Stimulated activated memory B cell treated with anti-CD40 and anti-IgM and Interleukin-4, amounts not matched to agents 10 μg/mL and 1 μg/mL and 100 μg/mL, for 72 hours (primary cell): ENCODE measurements at places on chromosomes 2 and 18.
A peak's percentile ranks its signal among the peaks of the same experiment; 100 is the strongest.

DNA sequence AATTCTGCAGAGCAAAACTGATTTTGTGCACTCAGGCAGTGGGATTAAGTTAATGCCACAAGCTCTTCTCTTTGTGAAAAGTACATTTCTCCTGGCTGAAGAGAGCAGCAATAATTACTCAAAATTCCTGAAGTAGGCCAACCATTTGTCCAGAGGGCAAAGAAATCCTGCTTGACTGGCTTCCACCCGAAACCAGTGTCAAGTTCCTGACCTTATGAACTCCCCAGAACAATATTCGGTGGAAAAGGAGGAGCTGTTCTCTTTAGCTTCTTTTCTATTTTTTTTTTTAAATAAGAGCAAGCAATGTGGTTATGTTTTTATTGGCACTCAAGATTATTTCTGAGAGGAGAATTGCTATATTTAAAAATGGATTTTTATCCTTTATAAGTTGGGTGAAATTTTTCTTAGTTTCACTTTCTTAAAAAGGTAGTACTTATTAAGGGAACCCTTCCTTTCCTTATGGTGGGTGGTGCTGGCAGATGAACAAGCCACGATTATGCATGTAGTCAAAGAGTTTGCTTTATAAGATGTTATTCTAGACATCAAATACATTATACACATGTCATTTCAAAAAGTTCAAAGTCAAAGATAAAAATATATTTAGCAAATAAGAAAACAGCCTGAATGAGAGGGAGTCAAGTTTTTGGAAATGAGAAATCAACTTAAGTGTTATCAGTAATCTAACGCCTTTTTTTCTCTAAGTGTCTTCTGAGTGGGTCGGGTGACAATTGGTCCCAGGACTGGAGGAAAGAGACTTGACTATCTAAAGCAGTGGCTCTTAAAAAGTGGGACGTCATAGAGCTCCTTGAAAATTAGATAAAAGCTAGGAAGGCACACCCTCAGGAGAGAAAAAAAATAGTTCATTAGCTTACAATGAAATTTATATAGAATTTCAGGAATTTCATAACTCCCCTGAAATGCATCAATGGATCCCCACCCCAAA lies 194.5 kb downstream of the IKZF2 start:
- H3K27me3 ChIP-seq = no peaks in the 10 kb centered on the region
- no peak overlapping the region for H3K4me3 ChIP-seq
- H3K27ac ChIP-seq = no peak overlapping the region
- no peaks in the 10 kb centered on the region for H3K36me3 ChIP-seq

- H3K27me3 ChIP-seq = no peaks in the 10 kb centered on the region
- no peak for ATAC-seq
- H3K4me1 ChIP-seq = no peaks in the 10 kb centered on the region
- no peaks in the 10 kb centered on the region for H3K36me3 ChIP-seq
- H3K4me3 ChIP-seq = no peak overlapping the region
- no peak overlapping the region for H3K27ac ChIP-seq
These were observed 1601.1 kb downstream of the SUCLG1 start for GRCh38 chr2:82857967-82858366.

- H3K36me3 ChIP-seq = no peaks in the 10 kb centered on the region
- no peak overlapping the region for H3K27ac ChIP-seq
- no peak overlapping the region for H3K4me3 ChIP-seq
- H3K4me1 ChIP-seq = peaks cover 19% of the 10 kb centered on the region
- H3K27me3 ChIP-seq = peaks cover 8% of the 10 kb centered on the region
- no peak for ATAC-seq
These were observed 12.3 kb upstream of the SEMA4C start for GRCh38 chr2:96882230-96882629.

- no peak overlapping the region for H3K27ac ChIP-seq
- H3K27me3 ChIP-seq = no peaks in the 10 kb centered on the region
- H3K4me1 ChIP-seq = peaks cover 11% of the 10 kb centered on the region
- H3K4me3 ChIP-seq = no peak overlapping the region
- ATAC-seq = no peak
These were observed 115.2 kb upstream of the FOSL2 start for GRCh38 chr2:28277466-28277865.

GRCh38 chr2:119823734-119824334 lies 64.1 kb downstream of the PTPN4 start:
- H3K4me1 ChIP-seq = peaks cover 14% of the 10 kb centered on the region
- no peak overlapping the region for H3K4me3 ChIP-seq
- no peaks in the 10 kb centered on the region for H3K27me3 ChIP-seq
- H3K36me3 ChIP-seq = peaks cover 10% of the 10 kb centered on the region

GRCh38 chr2:26178746-26179436 lies 6.0 kb downstream of the GAREM2 start:
- H3K27ac ChIP-seq = peak overlapping the region; percentile 73
- H3K4me1 ChIP-seq = peaks cover 21% of the 10 kb centered on the region
- peak; percentile 55 for ATAC-seq
- H3K27me3 ChIP-seq = peaks cover 44% of the 10 kb centered on the region
- no peaks in the 10 kb centered on the region for H3K36me3 ChIP-seq

GRCh38 chr2:20516646-20517341 lies 69.9 kb downstream of the RHOB start:
- ATAC-seq = peak; percentile 61
- no peak overlapping the region for H3K4me3 ChIP-seq
- peaks cover 7% of the 10 kb centered on the region for H3K36me3 ChIP-seq
- no peak overlapping the region for H3K27ac ChIP-seq

- no peaks in the 10 kb centered on the region for H3K27me3 ChIP-seq
- H3K27ac ChIP-seq = no peak overlapping the region
- H3K36me3 ChIP-seq = no peaks in the 10 kb centered on the region
These were observed 51.4 kb upstream of the APCDD1 start for GRCh38 chr18:10402871-10403559.

DNA sequence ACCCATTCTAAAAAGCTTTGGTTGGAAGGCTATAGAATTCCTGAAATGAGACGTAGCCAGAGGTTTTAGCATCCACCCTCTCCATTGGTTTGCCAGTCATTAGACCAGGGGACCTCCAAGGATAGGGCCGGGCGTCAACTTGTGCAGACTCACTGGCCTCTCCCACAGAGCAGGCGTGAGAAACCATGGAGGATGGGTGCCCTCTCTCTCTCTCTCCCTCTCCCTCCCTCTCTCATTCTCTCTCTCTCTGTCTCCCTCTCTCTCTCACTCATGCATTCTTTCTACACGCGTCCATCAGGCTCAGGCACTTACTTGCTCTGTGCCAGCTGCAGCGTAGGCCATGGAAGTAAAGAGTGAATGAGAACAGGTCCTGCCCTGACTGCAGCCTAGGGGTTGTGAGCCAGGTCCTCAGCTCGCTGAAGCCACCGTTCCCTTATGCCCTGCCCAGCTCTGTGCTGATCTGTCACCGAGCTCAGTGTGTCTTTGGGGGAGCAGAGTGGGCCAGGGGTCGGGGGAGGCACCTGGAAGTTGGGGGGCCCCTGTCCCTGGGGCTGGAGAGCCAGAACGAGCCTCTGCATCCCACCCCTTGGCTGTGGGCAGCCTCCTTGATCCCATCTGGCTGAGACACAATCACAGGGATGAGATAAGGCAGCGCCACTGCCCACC lies 304.4 kb upstream of the HS6ST1 start:
- H3K36me3 ChIP-seq = no peaks in the 10 kb centered on the region
- H3K27me3 ChIP-seq = no peaks in the 10 kb centered on the region
- no peak for ATAC-seq
- peaks cover 6% of the 10 kb centered on the region for H3K4me1 ChIP-seq
- no peak overlapping the region for H3K4me3 ChIP-seq

DNA sequence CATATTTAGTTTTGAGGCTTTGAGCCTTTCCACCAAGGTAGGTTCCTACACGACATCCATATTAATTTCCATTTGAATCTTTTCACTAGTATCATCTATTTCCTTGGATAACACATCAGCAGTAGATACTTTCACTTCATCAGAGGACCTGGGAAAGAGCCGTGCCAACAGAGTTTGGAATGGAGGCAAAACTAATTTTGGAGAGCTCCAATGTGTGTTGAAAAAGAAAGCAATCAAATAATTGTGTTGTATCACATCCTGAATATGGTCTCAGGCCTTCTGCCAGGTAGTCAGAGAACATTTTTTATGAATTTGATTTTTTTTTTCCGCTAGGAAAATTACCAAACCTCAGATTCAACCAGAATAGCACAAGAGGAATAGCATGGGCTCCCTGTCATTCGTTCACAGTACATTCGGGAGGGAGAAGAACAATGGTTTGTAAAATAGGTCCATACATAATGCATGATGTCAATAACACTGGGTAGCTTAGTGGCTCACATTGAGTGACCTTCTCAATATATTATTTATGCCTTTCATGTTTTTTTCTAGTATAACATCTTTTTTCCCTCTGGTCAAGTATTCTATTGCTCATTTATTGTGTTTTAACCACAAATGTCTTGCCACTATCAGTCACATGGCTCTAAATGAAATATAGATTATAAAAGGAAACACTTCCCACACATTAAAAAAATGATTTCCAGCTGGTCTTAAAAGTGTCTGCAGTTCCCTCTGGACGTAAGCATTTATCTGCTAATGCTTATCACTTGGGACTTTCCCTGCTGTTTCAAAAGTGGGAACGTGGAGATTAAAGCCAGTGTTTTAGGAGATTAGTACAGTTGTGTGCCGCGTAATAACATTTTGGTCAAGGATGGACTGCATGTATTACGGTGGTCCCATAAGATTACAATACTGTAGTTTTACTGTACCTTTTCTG lies 68.6 kb upstream of the RAPH1 start:
- ATAC-seq = no peak
- H3K27ac ChIP-seq = no peak overlapping the region
- peaks cover 52% of the 10 kb centered on the region for H3K27me3 ChIP-seq
- peaks cover 8% of the 10 kb centered on the region for H3K4me1 ChIP-seq
- no peak overlapping the region for H3K4me3 ChIP-seq

- no peak overlapping the region for H3K4me3 ChIP-seq
- no peak for ATAC-seq
- no peaks in the 10 kb centered on the region for H3K36me3 ChIP-seq
These were observed 4.6 kb downstream of the AGXT start for GRCh38 chr2:240873098-240873788.

GRCh38 chr2:173217116-173217840 lies 137.4 kb upstream of the CDCA7 start:
- no peak for ATAC-seq
- no peaks in the 10 kb centered on the region for H3K4me1 ChIP-seq
- no peak overlapping the region for H3K4me3 ChIP-seq
- H3K36me3 ChIP-seq = peaks cover 9% of the 10 kb centered on the region

DNA sequence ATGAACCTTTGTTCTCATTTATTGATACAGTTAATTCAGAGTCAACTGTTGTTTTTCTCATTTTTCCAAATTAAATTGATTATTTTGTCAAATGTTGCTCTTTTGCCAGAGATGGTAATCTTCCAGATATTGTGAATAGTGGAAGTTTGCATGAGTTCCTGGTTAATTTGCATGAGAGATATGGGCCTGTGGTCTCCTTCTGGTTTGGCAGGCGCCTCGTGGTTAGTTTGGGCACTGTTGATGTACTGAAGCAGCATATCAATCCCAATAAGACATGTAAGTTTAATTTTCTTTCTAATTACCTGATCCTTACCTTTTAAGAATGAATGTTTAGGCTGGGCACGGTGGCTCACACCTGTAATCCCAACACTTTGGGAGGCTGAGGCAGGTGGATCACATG lies 7.8 kb downstream of the CYP20A1 start:
- no peak for ATAC-seq
- no peak overlapping the region for H3K4me3 ChIP-seq
- peaks cover 39% of the 10 kb centered on the region for H3K36me3 ChIP-seq
- H3K4me1 ChIP-seq = peaks cover 14% of the 10 kb centered on the region

GRCh38 chr2:227657199-227657845 lies 9.3 kb upstream of the SCYGR5 start:
- no peaks in the 10 kb centered on the region for H3K36me3 ChIP-seq
- H3K4me3 ChIP-seq = no peak overlapping the region
- H3K27me3 ChIP-seq = no peaks in the 10 kb centered on the region
- no peak for ATAC-seq

DNA sequence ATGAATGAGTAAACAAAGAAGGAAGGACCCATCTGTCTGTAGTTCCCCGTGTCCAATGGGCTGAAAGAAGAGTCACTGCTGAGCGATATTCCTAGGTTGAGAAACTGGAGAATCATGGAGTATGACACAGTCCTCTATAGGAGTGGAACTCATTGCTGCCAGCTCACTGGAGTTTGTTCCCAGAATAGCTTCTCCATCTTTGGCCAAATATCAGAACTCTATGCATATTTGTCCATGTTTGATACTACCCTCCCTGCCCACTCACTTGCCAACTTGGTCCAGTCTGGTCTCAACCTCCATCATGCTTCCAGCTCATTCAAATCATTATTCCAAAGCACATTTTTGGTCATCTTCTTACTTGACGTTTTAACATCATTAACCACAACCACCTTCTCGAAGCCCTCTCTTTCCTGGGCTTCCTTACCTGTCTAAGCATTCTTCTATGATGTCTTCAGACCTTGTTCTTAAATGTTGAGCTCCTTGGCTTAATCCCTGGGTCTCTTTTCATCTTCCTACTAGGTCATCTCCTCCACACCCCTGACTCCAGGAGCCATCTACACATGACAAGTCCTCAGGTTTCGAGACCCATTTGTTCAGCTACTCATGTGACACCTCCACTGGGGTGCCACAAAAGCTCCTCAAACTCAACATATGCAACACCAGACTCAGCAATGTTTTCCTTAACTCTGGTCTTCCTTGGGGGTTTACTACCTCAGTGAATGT lies 221.6 kb downstream of the MYCN start:
- no peaks in the 10 kb centered on the region for H3K36me3 ChIP-seq
- no peak overlapping the region for H3K27ac ChIP-seq
- H3K4me1 ChIP-seq = no peaks in the 10 kb centered on the region
- no peaks in the 10 kb centered on the region for H3K27me3 ChIP-seq
- ATAC-seq = peak; percentile 39

DNA sequence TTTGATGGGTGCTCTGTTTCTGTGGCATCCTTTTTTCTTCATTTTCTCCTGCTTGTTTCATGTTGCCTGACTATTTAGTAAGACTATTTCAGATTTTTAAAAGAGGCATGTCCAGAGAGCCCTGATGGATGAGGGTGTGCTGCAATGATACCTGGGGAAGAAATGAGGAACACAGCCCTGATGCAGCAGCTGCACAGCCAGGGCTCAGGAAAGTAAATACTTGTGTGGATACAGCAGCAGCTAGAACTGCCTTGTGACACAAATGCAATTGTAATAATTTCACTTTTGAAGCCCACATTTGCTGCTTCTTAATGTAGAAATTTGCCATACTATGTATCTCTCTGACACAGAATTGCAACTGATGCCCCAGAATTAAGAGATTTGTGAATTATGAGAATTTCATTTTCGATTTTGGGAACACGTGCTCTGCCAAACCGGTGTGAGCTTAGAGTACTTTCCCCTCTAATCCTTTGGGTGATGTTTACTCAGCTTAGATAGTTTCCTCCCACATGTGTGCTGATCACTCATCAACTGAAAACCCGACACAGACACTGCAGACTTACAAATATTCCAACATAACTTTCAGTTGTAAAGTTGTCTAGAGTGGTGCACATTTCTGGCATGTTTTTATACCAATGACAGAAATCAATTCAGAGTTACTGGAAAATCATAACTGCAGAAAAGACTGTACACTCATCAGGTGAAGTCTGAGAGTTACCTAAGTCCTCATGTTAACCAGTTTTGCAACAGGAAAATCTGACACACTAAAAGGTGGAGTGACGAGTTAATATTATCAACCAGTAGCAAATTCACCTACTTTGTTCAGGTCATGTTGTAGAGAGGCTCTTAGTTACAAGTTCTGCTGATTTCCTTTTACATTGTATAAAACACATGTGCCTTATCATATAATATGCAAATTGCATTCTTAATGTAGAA lies 383.4 kb downstream of the CBLN2 start:
- ATAC-seq = peak; percentile 70
- H3K4me1 ChIP-seq = peaks cover 9% of the 10 kb centered on the region
- peak overlapping the region; percentile 45 for H3K4me3 ChIP-seq
- H3K27ac ChIP-seq = peak overlapping the region; percentile 67

GRCh38 chr2:8659735-8660492 lies 21.9 kb upstream of the ID2 start:
- H3K4me3 ChIP-seq = no peak overlapping the region
- no peaks in the 10 kb centered on the region for H3K36me3 ChIP-seq
- H3K4me1 ChIP-seq = no peaks in the 10 kb centered on the region
- no peak overlapping the region for H3K27ac ChIP-seq
- no peak for ATAC-seq
- peaks cover 83% of the 10 kb centered on the region for H3K27me3 ChIP-seq
